ENCODE measurements at places on chromosomes 7 and 10. TPM values are rescaled to one million over a fixed set of nuclear protein-coding genes. Genes with fewer than 3 reads are reported as not detected.

Gene FGFR2
- total RNA-seq, result 1.9 TPM

Gene CDK6
- total RNA-seq, result 82.2 TPM

Gene C10orf105
- not detected for total RNA-seq

Gene TDRD1
- 0.06 TPM for total RNA-seq

Gene CALHM1
- total RNA-seq, result not detected

Gene PTPRN2
- 5.5 TPM for total RNA-seq

Gene CAV2
- total RNA-seq, result 191 TPM

Gene CCDC3
- total RNA-seq, result 1.1 TPM

Gene SNX10
- total RNA-seq, result 54.2 TPM

Gene AIMP2
- 145 TPM for total RNA-seq

Gene UCMA
- not detected for total RNA-seq

Gene CPA2
- total RNA-seq, result 0.11 TPM

Gene FUOM
- 0.80 TPM for total RNA-seq

Gene ICA1
- 15.1 TPM for total RNA-seq

Gene BUB3
- 381 TPM for total RNA-seq

Gene SORCS1
- total RNA-seq, result not detected

Gene HOXA1
- total RNA-seq, result 5.5 TPM

Gene EIF5AL1
- 0.54 TPM for total RNA-seq

Gene AGR3
- not detected for total RNA-seq
